ENCODE measurements at places on chromosomes 2 and 18.

DNA sequence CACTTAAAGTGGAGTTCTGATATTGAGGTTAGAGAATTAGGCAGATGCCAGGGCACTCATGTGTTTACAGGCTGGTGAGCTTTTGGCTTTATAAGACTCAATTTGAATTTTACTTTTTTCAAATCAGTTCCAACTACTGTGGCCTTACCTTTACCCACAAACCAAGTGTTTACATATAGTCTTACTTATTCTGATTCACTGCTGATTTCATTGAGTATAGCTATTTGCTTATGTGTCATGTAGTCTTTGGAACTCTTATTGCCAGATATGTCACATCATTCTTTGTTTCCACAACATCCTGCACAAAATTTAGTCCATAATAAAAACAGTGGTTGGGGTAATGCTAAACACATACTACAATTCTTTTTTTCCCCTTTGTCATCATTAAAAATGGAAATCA lies 96.5 kb downstream of the XIRP2 start:
- DNase-seq = peak; percentile 29

DNA sequence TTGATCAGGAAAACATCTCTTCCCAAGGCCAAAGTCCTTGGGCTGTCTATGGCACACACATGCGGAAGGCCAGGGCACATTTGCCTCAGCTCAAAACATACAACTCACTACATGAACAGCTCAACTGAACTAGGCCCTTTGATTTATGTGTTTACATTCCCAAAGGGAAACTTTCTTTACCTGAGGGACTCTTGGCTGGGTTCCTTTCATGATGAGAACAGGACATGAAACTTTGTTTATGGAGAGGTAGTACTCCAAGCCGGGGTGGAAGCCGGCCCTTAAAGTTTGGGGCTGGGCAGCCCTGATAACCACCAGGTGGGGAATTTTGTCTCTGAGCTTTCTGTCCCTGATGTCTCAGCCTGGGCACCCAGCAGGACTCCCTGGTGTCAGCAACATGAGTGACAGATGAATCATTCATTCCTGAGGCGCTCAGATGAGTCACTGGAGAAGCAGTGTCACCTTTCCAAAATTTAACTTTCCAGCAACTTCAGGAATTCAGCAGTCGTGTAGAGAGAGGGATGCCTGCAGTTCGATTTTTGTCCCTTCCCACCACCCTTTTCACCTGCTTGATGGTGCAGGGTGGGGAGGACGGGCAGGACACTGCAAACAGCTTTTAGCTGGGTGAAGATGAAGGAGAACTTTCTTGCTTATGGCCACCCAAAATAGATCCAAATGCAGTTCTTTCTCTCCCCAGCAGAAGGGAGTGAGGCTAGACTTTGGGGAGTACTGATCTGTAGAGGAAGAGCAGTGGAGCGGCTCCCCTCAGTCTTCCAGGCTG lies 331.6 kb downstream of the DYSF start:
- DNase-seq = peak; percentile 49

GRCh38 chr18:79971211-79971952 lies 6.9 kb downstream of the HSBP1L1 start:
- DNase-seq = no peak

DNA sequence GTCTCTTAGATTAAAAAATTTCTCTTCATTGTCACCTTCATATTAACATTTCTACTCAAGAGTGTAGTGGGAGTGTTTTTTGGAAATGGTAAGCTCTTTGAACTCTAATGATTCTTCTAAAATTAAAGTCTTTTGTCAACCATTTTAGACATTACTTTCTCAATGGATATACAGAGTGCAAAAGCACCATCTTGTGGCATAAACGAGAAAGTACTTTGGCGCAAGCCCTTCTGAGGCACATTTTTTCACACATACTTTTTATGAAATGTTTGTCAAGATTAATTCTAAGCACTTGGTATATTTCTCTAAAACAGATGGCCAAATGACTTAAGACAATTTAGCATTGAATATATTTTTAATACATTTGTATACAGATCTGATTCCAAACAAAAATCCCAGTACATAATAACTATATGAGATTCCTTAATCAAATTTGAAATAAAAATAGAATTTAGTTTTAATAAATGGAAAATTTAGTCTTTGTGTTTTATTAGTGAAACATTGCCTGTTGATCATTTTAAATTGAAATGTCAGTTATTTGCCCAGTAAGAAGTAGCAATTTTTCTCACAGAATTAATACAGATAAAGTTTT lies 63.3 kb upstream of the GALNT5 start:
- DNase-seq = peak; percentile 81

DNA sequence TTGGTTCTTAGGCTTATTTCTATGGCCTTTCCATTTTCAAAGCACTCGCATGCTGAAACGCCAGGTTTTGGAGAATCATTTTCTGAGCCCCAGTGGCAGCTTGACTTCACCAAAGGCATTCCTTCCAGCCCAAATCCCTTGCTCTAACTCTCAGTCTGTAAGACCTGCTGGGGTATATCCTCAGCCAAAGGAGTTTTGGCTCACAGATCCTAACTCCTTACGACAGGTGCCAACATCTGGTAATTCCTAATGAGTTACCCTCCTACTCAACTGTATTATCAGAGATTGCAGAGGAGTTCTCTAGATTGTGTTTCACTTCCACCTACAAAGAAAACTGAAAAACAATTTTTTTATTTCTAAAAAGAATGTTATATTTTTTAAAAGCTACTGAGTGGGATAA lies 79.0 kb upstream of the RAB27B start:
- DNase-seq = no peak

DNA sequence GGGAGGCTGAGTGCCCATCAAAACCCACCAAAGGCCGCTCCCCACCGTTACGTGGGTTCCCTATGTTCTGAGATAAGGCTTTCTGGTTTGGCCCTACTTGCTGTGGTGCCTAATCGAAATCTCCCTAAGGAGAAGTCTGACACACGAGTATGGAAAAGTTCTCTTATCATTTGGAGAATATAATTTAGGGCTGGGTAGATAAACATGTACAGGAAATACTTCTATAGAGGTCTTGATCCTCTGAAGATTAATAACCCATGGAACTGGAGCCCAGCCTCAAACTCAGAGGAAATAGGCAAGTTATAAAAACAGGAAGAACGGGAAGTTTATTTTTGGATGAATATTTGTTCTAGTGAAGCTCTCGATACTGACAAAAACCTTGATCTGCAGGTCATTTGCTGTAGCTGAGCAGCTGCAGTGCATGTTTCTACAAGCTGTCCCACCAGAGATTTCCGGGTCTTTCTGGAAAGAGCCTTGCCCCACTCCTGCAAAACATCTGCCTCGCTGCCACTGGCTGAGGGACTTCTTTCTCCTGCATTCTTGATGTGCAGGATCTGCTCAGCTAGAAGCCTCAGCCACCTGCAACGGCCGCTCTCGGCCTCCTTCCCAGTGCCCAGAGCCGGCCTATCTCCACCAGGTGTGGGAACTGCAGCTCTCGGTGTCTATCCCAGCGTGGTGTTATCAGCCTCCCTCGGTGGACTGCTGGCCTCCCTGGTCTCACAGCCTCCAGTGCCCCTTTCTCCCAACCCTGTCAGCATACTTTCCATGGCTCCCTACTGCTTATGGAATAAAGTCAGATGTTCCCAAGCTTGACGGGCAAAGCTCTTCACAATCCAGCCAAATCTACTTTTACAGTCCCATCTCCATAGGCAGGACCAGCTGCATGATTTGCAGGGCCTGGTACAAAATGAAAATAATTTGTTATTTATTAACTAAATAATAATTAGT lies 48.6 kb downstream of the SPRED2 start:
- DNase-seq = no peak

- no peak for DNase-seq
Observed at GRCh38 chr2:3323360-3324035, 54.1 kb downstream of the EIPR1 start.

- DNase-seq = peak; percentile 10
Observed at GRCh38 chr2:53403792-53404413, 363.7 kb upstream of the CHAC2 start.

GRCh38 chr2:157355618-157356017 lies 30.0 kb upstream of the ERMN start:
- no peak for DNase-seq

DNA sequence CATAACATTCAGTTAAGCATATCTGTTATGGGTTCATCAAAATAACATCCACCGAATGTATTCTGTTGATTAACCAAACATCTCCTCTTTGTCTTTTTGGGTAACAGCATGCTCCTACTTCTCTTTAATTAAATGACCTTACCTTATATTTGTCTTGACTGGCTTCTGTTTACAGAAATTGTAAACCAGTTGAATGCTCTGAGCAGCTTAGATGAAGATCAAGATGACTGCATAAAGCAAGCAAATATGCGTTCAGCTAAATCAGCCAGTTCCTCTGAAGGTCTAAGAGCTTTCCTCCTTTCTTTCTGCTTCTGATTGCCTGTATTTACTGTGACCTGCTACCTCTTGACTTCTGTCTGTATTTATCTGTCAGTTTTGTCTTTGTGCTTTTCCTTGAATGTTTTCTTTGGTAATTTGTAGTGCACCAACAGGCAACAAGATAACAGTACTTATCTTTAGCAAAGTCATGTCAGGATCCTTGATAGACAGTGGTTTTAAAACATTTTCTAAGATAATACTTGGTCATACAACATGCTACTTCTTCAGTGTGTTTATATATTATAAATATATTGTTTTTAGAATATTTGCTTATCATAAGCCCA lies 152.8 kb downstream of the EHBP1 start:
- DNase-seq = no peak

DNA sequence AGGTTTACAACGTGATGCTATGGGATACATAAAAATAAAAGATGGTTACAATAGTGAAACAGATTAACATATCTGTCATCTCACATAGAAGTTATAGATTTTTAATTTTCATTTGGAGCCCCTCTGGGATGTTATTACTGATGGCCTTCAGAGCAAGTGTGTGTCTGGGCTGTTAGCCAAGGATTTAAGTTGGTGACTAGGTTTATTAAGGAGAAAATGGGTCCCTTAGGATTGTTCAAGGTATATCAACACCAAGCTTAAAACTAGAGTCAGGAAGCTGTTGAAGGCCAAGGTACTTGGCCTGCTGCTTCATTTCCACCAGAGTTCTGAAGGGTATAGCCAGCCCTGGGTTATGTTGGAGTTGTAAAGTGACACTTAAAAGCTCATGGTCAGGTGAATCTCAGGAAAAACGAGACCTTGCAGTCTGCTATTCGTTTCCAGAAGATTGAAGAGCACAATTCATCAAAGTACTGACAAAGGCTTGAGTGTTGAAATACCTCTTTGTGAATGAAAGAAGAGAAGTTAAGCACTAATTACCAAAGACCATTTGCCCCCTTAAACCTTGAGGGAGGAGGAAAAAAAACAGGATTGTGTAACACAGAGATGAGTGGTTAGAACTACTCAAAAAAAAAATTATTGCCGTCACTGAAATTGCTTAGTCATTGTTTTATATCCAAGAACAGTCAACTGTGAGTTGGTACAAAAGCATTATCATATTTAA lies 48.4 kb downstream of the MAP2 start:
- DNase-seq = peak; percentile 73

GRCh38 chr2:44705356-44705755 lies 236.1 kb upstream of the SIX3 start:
- no peak for DNase-seq

GRCh38 chr2:5360081-5360480 lies 332.1 kb upstream of the SOX11 start:
- no peak for DNase-seq

DNA sequence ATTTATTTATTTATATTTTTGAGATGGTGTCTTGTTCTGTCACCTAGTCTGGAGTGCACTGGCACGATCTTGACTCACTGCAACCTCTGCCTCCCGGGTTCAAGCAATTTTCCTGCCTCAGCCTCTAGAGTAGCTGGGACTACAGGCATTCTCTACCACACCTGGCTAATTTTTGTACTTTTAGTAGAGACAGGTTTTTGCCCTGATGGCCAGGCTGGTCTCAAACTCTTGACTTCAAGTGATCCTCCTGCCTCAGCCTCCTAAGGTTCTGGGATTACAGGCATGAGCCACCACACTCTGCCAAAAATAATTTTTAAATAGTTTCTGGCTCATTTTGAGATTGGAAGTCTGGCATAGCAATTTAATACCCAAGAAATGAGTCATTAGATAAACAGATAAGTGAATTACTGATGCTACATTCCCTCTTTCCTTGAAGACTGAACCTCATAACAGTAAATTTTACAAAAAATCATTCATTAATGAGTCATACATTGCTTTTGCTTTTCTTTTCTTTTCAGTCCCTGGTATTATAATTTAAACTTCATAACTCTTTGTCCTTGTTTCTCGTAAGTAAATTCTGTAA lies 881.6 kb upstream of the PIK3C3 start:
- peak; percentile 52 for DNase-seq

- DNase-seq = no peak
Observed at GRCh38 chr2:68762665-68763064, 28.1 kb downstream of the ARHGAP25 start.

DNA sequence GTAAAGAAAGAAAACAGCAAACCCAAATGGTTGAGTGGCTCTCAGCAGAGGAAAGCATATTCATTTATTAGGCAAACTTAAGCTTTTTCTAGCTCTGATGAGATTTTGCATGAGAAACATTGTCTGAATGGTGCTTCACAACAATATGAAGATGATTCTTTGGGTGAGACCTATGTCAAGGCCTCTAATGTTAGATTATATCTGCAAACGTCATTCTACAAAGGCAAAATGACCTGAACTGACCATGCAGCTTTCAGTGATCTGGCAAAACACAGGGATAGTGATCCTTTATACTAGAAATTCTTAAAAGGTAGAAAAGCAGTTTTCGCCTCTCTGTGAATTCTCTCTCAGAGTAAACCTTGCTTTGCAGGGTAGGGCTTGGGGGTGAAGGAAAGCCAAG lies 11.7 kb downstream of the RHBDD1 start:
- DNase-seq = no peak

DNA sequence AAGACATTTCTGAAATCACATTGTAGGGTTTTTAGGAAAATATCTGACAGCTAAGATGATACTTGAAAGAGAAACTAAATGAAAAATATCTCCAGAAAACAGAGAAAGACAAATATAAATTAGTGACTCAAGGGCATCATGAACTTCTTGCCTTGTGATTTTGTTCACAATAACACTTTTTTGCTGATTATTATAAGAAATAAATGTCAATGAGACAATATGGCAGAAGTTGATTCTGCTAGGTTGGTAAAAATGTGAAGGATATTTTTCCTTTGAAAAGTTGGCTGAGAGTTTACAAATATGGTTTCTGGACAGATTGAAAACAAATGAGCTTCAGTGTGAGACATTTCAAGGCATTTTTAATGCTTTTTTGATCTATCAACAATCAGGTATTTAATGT lies 1631.2 kb upstream of the ACVR2A start:
- DNase-seq = no peak

Data from foreskin fibroblast (primary cell).